Fibroblast of the aortic adventitia (primary cell): ENCODE measurements at places on chromosomes 13 and 19.

GRCh38 chr13:19685034-19685433, 51.6 kb downstream of the MPHOSPH8 start:
- DNase-seq, result no peak

DNA sequence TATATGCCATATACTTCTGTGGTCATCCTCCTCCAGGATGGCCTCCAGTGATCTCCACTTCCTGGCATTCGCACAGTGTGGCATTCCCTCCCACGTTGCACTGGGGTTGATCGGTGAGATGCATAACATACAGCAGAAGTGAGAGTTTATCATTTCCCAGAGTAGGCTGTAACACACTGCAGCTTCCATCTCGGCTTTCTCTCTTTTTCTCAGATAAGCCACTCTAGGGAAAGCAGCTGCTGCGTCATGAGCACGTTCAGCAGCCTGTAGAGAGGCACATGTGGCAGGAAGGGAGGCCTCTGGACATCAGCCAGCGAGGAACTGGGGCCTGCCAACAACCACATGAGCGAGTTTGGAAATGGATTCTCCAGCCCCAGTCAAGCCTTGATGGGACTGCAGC, 807.1 kb downstream of the DIAPH3 start:
- DNase-seq, result peak; percentile 9

- no peak for DNase-seq
These were observed 39.1 kb downstream of the DOCK9 start for GRCh38 chr13:98938801-98939200.

- DNase-seq, result no peak
These were observed 3.4 kb downstream of the IGFLR1 start for GRCh38 chr19:35738887-35739229.

GRCh38 chr19:10611907-10612306, 13.4 kb upstream of the SLC44A2 start:
- peak; percentile 22 for DNase-seq

- DNase-seq, result peak; percentile 88
These were observed 949.6 kb upstream of the SLC10A2 start for GRCh38 chr13:104015646-104016396.

- DNase-seq, result no peak
These were observed 83.2 kb downstream of the ANKRD10 start for GRCh38 chr13:110831437-110832204.

DNA sequence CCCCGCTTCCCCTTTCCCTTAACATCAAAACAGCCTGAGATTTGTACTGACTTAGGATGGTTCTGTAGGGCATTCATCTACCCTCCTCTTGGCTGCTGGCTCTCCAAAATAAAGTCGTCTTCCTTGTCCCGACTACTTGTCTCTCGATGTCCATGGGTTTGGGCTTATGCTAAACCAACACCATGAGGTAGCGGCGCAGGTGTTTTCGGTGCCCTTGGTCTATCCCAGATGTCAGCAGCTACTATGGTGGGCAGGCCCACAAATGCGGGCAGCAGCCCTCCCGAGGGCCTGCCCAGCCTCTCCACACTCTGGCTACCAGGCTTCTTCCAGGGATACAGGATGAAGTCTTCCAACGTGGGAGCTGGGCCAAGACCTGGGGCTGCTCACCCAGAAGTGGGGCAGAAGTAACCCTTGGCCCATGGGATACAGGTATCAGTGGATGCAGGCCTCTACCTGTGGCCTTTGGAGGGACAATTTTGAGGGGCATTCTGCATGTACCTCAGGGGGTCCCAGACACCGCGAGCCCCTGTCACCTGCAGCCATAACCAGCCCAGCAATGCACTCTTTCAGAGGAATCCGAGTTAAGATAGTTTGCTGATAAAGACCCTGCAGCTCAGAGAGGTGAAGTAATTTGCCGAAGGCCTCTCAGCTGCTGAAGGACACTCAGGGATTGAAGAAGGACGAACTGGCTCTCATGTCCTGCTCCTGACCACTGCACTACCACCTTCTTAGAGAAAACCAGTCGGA, 47.8 kb upstream of the VSTM2B start:
- DNase-seq, result no peak

DNA sequence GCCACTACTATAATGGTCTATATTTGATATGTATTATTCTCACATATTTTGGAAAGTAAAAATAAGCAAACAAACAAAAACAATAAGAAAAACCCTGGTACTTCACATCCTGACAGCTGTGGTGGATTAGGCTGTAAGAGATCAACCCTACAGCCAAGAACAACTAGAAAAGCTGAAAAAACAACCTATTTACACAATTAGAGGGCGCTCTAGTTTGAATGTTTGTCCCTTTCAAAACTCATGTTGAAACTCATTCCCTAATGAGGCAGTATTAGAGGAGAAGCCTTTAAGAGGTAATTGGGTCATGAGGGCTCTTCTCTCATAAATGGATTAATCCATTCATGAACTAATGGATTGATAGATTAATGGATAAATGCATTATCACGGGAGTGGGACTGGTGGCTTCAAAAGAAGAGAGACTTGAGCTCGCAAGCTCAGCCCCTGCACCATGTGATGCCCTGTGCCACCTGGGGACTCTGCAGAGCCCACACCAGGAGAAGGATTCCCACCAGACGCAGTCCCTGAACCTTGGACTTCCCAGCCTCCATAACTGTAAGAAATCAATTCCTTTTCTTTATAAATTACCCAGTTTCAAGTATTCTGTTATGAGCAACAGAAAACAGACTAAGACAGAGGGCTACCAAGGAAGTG, 733.9 kb upstream of the ARGLU1 start:
- DNase-seq, result no peak

DNA sequence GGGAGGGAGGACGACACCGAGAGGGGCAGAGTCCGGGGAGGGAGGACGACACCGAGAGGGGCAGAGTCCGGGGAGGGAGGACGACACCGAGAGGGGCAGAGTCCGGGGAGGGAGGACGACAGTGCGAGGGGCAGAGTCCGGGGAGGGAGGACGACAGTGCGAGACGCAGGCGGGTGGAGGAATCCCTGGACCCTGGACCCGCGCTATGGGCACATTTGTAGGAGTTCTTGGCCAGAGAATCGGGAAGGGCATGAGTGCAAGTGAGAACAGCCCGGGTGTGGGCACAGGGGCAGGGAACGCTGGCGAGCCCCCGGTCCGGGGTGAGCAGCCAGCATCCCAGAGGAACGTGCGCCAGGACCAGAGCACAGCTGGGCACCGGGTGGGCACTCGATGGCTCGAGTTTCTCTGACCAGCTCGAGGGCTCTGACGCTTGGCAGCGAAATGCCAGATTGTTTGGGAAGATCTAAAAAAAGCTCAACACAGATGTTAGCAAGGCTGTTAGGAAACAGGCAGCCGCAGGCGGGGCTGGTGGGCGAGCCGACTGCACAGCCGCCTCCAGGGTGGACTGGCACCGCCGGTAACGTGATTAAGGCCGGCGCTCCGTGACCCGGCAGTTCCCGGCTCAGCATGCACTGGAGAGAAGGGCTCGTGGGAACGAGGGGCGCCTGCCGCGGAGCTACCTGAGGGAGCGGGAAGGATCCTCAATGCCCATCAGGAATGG, 17.9 kb upstream of the C2CD4C start:
- no peak for DNase-seq

DNA sequence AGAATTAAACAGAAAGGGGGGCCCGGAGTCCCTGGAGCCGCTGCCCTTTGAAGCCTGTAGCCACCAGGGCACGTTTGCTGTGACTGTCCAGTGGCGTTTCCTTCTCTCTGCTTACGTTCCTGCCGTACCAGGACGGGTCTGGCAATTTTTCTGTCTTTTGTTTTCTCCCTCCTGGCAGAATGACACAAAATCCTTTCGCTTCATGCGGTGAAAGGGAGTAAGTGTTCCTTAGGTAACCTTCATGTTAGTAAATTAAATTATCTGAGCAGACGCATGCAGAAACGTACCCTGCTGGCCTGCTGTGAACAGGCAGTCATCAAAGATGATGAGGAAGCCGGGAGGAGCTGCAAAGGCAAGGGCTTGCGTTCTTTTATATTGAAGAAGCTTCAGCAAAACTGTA, 299.3 kb upstream of the ARGLU1 start:
- no peak for DNase-seq

DNA sequence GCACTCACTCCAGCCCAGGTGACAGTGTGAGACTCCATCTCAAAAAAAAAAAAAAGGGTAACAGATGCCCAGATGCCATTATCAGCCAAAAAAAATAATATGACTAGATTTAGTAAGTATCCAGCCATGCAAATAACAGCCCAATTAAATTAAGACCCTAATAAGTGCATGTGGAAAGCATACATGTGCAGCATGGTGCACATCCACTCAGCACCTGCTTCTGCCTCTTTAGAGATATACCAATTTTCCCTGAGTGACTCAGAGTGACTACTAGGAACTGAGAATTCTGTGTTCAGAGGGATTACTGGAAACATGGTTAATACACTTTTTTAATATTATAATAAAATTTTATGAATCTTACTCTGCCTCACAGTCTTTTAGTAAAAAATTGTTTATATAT, 29.8 kb upstream of the ZNF675 start:
- no peak for DNase-seq

- peak; percentile 73 for DNase-seq
These were observed 250 bp downstream of the SPRY2 start for GRCh38 chr13:80340651-80341100.

GRCh38 chr19:33685541-33685940, 63.8 kb downstream of the CHST8 start:
- no peak for DNase-seq

GRCh38 chr19:34269081-34269480, 14.7 kb downstream of the GARRE1 start:
- DNase-seq, result no peak

- DNase-seq, result no peak
These were observed 29.2 kb upstream of the PEPD start for GRCh38 chr19:33550768-33551167.

DNA sequence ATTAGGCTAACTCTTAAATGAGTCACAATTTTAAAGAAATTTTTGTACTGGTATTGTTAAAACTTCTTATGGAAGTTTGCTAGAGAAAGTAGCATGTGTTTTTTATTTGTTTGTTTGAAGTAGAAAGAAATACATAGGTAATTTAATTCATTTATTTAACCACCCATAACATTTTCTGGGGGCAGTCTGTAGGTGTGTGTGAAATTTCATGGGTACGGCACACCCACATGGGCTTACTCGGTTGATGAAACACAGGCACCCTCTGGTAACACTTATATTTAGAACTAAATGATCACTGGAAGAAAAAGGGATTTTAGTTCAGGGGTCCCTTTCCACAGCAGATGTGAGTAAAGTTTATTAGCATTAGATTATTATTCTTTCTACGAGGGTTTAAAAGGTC, 88.1 kb downstream of the DGKH start:
- no peak for DNase-seq

GRCh38 chr19:7918615-7919421, 1.3 kb upstream of the SNAPC2 start:
- no peak for DNase-seq

DNA sequence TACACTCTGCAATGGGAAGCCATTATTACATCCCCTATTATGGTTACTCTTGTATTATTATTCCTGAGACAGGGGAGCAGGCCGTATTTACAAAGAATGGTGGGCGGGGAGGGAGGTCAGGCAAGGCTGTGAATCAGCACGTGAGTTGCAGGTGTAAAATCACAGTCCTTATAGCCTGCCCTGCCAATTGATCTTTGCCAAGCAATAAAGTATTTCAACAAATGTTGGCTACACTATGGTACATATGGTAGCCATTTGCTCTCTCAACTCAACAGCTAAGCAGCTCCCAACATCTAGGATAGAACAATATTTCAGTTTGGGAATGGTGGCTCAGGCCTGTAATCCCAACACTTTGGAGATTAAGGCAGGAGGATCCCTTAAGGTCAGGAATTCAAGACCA, 12.1 kb downstream of the EPS15L1 start:
- no peak for DNase-seq

- DNase-seq, result peak; percentile 71
These were observed 5.3 kb downstream of the DHPS start for GRCh38 chr19:12676384-12676792.

GRCh38 chr19:49247676-49248075, 77.3 kb downstream of the SLC6A16 start:
- DNase-seq, result no peak

DNA sequence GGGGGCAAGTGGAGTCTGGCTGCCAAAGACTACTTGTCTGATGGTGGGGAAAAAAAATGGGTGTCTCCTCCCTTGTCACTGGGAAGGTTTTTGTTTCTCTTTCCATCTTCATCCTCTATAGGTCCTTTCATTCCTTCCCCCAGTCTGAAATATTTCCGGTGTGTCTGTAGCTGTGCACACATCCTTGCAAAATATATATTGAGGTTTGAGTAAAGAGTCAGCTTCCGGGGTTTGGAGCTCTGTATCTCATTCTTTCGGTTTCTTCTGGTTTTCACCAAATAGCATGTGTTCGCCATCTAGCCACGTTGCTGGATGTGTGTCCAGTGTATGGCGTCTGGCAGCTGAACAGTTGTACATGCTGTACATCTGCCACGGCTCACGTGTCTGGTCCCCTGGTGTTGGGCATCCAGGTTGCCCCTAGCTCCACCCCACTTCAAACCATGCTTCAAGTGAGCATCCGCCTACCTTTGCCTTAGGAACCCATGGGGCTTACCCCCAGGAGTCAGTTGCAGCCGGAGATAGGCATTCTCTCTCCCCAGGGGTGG, 142.2 kb downstream of the SIPA1L3 start:
- DNase-seq, result no peak

- DNase-seq, result no peak
These were observed 4.4 kb downstream of the TEKTIP1 start for GRCh38 chr19:3543150-3544057.

DNA sequence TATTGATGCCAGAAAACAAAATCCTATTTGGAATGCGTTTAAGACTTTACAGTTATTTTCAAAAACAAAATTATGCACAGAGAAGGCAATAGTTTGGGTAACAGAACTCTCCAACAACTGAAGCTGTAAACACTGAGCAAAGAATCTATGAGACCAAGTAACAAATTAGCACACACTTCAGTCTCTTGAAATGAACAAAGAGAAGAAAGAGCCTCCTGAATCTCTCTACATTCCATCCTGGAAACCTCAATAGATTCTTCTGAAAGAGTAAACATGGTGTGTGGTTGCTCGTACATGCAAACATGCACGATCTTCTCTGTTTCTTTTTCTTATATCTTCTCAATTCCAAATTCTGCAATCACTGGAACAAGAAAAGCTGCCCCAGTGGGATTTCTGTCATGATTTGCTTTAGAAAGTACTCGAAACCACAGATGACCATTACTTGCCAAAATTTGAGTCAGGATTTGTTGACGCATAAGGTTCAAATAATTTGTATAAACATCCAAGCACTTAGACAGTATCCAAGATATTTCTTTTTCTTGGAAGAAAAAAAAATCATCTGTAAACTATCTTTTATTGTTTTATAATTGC, 137.9 kb upstream of the DACH1 start:
- no peak for DNase-seq

DNA sequence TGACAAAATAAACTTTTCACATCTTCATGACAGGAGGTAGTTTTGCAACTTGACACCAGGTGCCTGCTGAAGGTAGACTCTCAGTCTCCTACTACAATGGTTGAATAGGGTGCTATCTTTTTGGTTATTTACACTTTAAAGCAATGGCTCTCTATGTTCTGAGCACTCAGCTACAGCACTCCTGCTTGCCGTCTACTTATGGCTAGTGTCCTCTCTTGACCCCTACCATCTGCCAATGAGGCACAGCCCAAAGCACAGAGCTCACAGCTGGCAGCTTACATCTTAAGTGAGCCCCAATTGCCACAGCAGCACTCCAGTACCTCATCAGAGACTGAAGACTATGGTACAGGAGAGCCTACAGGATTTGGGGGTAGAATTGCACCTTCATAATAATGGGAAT, 11.4 kb downstream of the ZNF708 start:
- DNase-seq, result no peak

- DNase-seq, result no peak
These were observed 2.1 kb downstream of the ZMYM2 start for GRCh38 chr13:19960653-19960976.

- DNase-seq, result no peak
These were observed 16.6 kb downstream of the OLFM4 start for GRCh38 chr13:53045189-53045588.
